ENCODE measurements at places on chromosomes 1 and 21.

DNA sequence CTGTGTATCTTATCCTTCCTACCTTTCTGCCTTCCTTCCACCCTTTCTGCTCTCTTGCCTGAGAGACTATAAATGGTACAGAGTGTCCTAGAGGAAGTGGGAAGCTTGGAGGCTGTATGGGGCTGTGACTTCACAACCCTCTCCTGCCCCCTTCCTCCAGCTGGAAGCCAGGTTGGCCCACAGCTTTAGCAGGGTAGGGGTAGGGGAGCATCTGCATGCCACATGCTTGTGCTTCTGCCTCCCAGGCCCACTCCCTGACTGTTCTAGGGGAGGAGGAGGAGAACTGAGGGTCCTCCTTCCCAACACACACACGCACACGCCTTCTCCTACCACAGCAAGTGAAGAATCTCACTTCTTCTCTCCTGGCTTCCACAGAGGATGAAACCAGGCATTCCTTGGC is 3.9 kb upstream of the SLC27A3 start:
- no peak for DNase-seq

GRCh38 chr1:67072749-67073148 is 18.8 kb upstream of the SLC35D1 start:
- no peak for DNase-seq

DNA sequence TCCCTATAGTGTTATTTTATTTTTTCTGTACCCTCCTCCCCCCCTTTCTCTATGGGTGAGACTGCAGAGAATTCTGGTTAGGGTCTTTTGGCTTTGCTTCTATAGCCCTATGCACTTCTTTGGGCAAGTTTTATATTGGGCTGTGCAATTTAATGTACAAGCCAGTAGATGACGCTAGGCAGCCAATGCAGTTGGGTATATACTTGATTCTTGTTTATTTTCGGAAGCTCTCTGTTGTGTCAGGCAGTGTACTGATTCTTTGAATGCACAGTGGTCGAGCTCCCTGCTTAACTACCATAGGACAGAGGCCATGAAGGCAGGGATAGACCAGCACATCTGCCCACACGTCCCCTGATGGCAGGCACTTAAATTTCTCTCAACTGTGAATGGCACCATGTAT is 34.1 kb upstream of the GPR52 start:
- no peak for DNase-seq

- DNase-seq: no peak
Observed at GRCh38 chr21:25490742-25491141, 116.5 kb downstream of the MRPL39 start.

DNA sequence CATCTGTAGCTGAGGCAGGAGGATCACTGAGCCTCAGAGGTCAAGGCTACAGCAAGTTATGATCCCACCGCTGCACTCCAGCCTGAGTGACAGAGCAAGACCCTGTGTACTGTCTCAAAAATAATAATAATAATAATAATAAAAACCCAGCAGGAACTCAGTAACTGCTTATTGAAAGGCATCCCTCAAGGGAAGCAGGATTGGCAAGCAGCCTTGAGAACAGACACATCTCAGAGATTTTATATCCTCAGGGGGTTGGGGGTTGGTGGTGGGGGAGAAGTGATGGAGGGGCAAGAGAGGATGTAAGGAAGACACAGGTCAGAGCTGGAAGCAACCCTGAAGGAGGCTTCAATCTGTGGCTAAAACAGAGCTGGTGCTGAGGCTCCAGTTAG is 29.6 kb downstream of the GNB1 start:
- DNase-seq: no peak

DNA sequence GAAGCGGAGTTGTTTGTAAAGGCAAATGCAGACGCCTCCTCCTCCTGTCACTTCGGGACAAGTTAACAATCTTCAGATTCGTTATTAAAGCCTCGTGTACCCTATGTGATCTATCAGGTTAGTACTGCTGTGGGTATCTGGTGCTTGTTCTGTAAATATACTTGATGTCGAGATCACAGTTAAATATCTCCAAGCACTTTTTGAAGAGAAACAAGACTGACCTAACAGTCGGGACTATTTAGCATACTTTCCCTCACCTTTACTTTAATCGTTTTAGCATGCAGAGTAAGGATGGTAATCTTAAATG is 710 bp downstream of the KLHL20 start:
- no peak for DNase-seq

DNA sequence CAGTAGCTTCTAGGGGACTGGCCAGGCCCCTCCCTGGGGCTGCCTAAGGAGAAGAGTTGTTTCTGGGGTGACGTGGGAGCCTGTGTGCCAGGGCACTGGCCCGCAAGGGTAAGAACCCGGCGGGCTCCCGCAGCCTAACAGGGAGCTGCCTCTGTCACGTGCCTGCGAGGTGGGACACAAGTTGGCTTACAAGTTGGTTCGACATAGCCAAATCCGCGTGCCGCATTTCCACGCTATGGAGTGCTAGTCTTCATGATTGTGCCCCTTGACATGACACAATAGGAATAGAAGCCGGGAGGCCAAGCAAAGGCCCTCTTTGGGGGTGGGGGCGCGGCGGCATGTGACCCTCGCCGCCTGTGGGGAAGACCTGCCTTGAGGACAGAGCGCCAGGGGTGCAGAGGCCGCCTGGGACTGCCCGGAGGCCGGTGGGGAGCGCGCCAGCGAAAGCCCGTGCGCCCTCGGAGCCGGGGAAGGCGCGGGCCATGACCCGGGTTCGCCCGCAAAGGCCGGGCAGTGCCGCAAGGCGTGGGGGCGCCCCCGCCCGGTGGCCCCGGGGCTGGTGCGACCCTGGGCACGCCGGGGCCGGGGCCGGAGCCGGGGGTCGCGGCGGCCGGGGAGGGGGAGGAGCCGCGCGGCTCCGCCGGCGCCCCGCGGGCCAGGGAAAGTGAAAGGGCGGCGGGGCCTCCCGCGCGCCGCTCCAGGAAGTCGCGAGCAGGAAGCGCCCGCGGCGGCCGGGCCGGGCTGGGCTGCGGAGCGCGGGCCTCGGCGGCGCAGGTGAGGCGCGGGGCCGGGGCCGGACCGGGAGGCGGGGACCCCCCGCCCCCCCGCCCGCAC is at the start of gene SLC37A1:
Gene SLC37A1, plus strand, starts transcription at position 702 of the 834 bp plus-strand sequence. CDS start 4,603 bp downstream, outside the sequence.
- no peak for DNase-seq

GRCh38 chr1:187715483-187715882 is 886.7 kb downstream of the PLA2G4A start:
- no peak for DNase-seq

DNA sequence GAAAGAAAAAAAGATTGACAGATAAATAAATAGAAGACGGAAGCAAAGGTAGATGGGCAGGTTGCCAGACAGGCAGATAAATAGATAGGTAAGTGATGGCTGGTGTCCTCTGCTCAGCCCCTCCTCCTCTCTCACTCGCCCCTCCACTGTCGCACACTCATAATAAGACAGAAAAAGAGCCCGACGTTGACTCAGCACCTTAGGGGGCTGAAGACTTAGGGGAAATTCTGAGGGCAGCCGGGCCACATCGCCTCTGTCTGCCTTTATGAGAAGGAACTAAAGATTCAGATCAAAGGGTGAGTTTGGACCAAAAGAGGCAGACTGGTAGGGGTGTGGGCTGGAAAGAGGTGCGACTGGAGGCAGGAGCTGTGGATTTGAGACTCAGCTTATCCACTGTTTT is 158.1 kb upstream of the IGSF21 start:
- no peak for DNase-seq

GRCh38 chr1:109275706-109276345 is 7.1 kb downstream of the PSRC1 start:
- DNase-seq: no peak

DNA sequence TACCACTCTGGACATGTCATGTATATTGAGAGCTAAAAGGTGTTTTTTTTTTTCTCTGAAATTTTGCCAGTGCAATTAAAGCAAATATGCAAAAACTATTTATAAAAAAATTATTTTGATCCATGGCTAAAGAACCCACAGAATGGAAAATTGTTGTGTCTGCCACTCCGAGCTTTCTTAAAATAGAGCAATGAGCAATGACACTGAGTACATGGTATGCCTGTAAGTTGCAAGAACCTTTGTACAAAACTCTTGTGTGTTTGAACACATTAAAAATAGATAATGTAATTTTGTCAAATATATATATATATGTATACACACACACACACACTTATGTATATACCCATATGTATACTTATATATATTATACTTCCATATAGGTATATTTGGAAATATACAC is 1530.9 kb upstream of the B3GALT2 start:
- no peak for DNase-seq

- no peak for DNase-seq
Observed at GRCh38 chr21:16133248-16133647, 403.5 kb downstream of the USP25 start.

- DNase-seq: no peak
Observed at GRCh38 chr1:113255720-113256347, 134.5 kb upstream of the MAGI3 start.
